Activated effector memory CD4-positive, alpha-beta T cell treated with anti-CD3 and anti-CD28 coated beads, Interleukin-2, amount 50 U/mL, for 16 hours (primary cell): ENCODE measurements at places on chromosomes 5 and 9.

DNA sequence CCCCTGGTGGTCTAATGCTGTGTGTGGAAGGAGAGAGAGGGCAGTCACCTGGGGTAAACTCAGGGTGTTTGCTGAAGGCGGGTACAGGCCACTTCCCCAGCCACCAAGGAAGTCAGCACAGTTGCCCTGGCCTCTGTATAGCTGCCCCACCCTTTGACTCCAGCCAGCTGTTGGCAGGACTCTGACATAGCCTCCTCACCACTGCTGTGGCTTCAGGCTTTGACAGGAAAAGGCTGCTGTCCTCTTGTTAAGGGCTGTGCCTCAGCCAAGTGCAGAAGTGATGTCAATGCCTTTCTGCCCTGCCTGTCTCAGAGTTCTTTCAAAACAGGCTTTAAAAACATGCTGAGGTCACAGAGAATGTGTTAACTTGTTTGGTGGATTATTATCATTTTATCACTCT lies 487.2 kb upstream of the KLF4 start:
- DNase-seq: no peak

DNA sequence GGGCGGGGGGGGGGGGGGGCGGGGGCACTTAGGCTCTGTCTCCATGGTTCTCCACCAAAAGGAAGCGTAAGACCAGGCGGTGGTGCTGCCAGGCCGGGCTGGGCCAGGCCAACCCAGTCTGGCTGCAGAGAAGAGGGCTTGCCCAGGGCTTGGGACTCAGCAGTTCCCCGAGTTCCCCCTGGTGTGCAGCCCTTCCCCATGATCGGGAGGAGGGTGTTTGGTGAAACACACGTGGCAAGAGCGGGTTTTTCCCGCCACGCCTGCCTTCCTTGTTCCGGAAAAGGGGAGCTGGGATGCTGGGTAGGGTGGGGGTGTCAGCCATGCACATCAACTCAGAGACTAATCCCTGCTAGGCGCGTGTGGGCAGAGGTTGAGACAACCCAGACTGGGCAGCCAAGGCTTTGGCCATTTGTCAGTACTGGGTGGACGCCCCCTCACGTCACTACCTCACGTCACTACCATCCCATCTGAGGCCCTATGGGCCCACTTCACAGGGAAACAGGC lies 32.9 kb downstream of the PRRX2 start:
- DNase-seq: no peak

DNA sequence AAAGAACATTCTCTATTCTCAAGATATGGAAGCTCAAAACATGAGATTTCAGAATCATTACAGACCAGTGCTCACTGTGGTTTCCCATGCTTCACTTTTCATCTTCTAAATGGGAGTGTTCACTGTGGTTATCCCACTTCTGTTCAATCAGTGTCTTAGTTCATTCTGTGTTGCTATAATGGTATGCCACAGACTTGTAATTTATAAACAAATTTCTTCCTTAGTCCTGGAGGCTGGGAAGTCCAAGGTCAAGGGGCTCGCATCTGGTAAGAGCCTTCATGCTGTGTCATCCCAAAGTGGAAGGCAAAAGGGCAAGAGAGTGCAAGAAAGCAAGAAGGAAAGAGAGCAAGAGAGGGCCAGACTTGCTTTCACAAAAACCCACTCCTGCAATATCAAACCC lies 146.3 kb downstream of the TTC39B start:
- DNase-seq: no peak

DNA sequence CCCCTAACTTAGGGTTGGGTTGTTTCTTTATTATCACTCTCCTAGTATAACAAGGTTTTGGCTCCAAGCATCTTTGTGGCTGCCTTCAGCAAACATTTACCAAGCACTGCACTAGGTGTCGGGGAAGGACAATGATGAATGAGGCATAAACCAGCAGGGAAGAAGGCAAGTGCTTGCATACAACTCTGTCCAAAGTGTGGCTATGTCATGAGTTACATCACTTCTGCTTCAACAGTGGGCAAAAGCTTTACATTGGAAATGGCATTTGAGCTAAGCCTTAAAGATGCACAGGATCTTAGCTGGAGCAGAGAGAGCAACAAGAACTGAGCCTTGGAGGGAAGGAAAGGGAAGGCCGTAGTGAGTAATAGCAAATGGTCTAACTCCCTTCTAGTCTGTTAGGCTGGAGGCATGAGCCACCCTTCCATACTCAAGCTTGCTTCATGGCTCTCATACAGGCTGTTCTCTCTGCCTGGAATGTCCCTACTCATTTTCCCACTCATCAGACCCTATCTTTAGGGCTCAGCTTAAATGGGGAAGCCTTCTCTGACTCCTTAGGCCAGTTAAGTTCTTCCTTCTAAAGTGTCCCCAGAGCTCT lies 121.8 kb downstream of the SEMA6A start:
- no peak for DNase-seq

DNA sequence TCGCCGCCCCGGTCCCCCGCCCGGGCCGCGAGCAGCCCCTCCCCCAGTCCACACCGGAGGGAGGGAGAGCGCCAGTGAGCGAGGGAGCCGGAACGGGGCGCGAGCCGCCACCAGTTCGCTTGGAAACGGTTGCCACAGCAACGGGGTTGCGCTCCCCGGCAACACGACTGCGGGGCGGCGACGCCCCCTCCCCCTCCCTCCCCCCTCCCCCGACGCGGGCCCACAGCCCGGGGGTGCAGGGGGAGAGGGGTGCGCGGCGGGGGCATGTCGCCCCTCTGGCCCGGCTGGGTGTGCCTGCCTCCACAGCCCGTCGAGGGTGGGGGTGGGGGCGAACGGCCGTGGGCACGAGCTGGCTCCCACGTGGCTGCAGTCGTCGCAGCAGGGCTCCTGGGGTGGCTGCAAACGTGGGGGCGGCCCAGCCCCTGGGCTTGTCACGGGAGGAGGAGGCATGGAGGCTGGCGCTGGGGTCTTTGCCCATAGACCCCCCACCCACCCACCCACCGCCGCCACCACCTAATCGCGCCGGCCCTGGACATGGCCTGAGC lies 524 bp downstream of the PRR7 start:
- peak; percentile 89 for DNase-seq
